Right renal cortex interstitium (tissue), 3 donors: ENCODE measurements at places on chromosomes 4 and X. TPM values are rescaled to one million over a fixed set of nuclear protein-coding genes. Genes with fewer than 3 reads are reported as not detected.

The DCAF12L1 gene
- polyA plus RNA-seq = 8.0 TPM

The GPR34 gene
- polyA plus RNA-seq = 4.8 TPM

The NAP1L5 gene
- polyA plus RNA-seq = 15.3 TPM

The ZNF280C gene
- polyA plus RNA-seq = 6.1 TPM

The LCORL gene
- 28.9 TPM for polyA plus RNA-seq

The SLC6A8 gene
- polyA plus RNA-seq = 40.5 TPM

DNA sequence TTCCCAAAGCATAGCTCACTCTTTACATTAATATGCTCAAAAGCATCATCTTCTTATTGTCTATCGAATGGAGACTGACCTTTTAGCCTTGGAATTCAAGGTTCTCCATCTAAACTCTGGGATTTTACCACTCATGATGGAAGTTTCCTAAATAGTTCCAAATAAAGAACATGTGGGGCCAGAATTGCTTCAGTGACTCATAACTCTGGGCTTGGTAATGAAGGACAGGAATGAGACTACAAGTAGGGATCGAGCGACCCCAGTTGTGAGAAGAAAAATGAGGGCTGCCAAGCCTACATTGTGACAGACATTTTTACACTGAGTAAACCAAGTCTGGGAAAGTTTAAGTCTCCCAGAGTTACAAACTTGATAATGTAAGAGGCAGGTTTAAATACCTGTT is 269.9 kb downstream of the CBLL2 start:
- DNase-seq = no peak

GRCh38 chrX:20383477-20383876 is 116.8 kb upstream of the RPS6KA3 start:
- DNase-seq = no peak

- DNase-seq = no peak
Observed at GRCh38 chr4:98728433-98728832, 70.0 kb upstream of the TSPAN5 start.

DNA sequence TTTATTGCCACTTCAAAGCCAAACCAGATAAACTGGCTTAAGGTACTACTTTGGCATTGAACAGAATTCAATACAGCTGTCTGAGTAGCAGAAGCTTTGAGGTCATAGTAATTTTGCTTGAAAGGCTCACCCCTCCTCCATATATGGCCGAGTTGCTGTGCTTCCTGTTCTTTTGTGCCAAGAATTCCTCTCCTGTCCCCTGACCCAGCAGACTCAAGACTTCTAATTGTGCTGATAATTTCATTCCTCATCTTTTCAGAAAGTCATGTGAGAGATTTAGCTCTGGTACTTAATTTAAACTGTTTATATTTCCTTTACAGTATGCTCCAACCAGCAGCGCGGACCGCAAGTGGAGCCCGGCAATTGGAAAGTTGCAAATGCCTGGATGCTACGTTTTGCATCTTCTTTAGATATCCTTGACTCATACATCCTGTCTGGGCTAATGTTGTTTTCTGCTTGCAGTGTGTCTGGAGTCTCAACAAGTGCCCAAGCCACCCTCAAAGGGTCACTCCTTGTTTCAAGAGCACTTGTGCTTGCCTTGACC is 373.4 kb downstream of the PDGFC start:
- no peak for DNase-seq

GRCh38 chr4:123846561-123846960 is 450.0 kb downstream of the SPRY1 start:
- no peak for DNase-seq

DNA sequence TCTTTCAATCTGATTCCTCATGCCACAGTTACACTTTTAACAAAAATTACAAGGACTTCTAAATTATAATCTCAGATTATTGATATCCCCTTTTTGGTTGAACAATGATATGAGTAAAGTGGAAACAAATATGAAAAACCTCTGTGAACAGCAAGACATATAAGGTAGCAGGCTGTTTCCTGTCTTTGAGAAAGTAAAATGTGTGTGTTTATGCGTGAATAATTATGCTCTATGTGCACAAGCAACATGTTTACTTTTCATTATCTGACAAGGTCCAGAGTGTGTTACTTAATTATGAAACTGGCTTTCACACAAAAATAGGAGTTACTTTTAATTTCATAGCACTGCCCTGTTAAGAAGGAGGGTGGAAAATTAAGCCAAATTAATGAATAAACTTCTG is 43.1 kb downstream of the DDIT4L start:
- DNase-seq = no peak

- no peak for DNase-seq
Observed at GRCh38 chrX:67426946-67427345, 116.9 kb upstream of the AR start.

GRCh38 chrX:17919896-17920446 is 58.9 kb upstream of the RAI2 start:
- no peak for DNase-seq
